ENCODE measurements at places on chromosomes 3 and 15.

DNA sequence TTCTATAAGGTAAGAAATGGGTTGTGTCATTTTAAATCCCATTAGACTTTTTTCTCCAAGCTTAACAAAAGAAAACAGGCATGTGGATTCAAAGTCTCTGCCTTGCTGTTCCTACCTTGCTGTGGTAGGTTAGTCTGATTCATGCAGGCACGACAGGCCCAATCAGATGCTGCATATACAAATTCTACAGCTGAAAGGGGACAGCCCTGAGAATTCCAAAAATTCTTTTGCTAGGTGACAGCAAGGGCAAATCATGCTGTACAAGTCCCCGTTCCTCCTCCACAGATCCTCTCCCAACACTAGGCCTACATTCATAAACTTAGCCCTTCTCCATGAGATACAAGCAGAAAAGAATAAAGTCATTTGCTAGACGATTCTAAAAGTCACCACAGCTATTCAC is 161.2 kb upstream of the THBS1 start:
- DNase-seq: no peak

GRCh38 chr3:132870541-132870940 is 148.3 kb upstream of the NPHP3 start:
- DNase-seq: no peak

DNA sequence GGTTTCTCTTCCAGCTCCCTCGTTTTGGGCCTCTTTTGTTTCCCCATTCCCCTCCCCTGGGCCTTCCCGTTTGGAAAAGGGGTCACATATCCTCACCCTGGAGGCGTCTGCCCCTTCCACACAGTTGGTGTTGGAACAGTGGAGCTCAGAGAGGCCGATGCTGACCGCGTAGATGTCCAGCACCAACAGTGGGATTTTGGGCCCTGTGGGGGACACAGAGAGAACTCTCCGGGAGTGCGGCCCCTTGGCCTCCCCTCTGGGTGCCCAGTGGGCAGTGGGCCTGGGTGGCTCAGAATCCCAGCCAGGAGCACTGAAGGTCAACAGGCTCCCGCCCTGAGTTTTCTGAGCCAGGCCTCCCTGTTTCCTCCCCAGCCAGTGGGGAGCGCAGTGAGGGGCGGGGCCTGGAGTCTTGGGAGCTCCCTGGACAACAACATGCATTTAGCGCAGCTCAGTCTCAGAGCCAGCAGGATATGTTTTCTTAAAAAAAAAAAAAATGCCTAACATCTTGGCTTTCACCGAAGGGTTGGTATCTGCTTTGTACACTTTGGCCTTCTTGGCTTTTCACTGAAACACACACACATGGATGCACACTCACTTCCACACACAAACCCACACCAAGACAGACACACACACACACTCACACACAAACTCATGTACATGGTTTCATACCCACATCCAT is 670 bp upstream of the ISLR start:
- no peak for DNase-seq

DNA sequence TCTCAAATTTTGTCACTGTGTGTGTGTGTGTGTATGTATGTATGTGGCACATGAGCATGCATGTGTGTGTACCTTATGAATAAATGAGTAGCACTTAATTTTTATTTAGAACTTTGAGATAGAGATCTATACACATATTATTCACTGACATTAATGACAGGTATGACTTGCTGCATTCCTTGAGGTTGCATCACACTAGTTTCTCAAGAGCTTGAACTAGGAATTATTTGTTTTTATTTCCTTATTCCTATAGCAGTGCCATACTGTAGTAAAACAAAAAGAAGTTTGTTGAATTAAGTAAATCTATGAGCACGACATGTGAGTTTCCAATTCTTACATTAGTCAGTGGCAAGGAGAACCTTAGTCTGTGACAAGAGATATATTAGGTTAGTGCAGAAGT is 943.9 kb downstream of the ROBO1 start:
- no peak for DNase-seq

- no peak for DNase-seq
These were observed 11.8 kb downstream of the AAGAB start for GRCh38 chr15:67242708-67243111.

DNA sequence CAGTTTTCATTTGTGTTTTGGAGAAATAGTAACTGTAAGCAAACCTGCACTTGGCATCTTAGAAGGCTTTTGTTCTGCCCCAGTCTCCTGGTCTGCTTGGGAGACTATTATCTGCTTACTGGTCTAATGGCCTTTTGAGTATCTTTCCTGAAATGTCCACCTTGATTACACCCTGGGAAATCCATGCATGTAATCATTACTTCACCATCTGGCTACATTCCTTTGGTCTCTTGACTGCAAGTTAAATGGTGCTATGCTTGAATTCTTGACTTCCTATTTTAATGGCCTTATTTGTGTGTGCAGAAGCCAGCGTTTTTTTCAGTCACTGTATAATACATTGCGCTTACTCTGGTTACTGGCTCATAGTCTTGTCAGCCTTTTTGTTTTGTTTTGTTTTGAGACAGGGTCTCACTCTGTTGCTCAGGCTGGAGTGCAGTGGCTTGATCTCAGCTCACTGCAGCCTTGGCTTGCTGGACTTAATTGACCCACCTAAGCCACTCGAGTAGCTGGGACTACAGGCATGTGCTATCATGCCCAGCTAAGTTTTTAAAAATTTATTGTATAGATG is 30.0 kb downstream of the CHD2 start:
- no peak for DNase-seq

GRCh38 chr3:99878005-99878404 is 60.3 kb downstream of the CMSS1 start:
- DNase-seq: no peak

DNA sequence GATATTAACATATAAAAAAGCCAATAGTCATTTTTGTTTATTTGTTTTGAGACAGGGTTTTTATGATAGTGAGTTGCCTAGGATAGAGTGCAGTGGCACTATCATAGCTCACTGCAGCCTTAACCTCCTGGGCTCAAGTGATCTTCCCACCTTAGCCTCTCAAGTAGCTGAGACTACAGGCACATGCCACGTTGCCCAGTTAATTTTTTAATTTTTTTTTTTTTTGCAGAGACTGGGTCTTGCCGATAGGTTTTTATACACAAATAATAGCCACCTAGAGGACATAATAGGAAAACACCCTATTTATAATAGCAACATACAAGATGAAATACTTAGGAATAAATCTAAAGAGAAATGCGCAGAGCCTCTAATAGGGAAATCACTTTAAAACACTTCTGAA is 13.3 kb downstream of the EIF3J start:
- DNase-seq: no peak

GRCh38 chr15:91199511-91199910 is 99.5 kb downstream of the SV2B start:
- DNase-seq: no peak

DNA sequence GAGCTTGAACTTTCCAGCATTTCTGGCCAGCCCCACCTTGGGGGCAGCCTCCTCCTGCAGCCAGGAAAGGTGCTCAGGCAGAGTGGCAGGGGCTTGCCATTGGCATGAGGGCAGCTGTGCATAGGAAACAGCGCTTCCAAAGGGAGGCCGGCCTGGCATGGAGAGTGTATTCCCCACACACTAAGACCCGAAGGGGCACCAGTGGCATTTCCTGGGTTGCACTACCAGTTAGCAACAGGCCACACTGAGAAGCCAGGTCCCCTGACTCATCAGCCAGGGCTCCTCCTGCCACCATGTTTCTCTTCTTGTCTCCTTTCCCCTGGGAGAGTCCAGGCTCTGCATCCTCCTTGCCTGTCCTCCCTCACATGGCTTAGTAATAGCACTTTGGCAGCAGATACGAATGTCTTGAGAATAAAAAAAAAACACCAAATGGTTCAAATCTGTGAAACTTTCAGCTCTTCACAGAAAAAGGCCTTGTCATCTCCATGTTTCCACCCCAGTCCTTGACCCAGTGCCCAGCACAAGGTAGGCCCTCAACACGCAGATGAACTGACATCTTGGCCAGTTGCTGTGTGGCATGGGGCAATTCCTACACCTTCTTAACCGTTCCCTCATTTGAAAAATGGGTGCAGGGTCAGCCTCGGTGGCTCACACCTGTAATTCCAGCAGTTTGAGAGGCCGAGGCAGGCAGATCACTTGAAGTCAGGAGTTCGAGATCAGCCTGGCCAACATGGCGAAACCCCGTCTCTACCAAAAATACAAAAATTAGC is 180.4 kb downstream of the SMAD6 start:
- DNase-seq: no peak

DNA sequence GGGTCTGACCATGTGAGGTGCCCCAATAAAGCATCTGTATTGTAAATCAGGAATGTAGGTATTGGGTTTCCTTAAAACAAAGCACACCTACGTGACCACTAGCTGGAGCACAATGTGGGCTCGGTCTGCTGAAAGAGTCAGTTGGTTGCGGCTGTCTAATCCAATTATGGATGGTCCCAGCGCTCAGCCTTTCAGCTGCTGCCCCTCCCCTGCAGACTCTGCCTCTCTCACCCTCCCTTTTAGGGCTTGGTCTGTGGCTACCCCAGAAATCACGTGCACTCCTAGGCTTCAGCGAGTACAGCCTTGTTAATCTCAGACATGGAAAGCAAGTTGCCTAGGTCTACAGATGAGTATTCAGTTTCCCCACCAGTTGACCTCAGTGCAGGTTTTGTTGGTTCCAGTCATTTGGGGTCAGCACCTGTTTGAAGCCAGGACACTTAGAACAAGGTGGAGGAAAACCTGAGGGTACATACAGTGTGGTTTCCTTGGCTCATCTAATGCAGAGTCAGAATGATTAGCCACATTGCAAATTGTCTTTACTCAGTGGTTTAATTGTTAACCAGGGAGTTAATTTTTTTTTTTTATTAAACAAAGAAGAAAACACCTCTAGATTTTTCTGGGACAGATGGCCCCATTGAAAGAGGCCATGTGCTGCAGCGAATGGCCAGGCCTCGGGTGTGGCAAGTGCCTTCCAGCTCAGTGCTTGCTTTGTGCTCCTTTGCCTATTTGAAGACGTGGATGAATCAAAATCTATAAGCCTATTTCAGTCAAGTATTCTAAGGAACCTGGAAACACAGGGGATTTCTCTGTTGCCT is 137.7 kb downstream of the IGF1R start:
- DNase-seq: no peak

DNA sequence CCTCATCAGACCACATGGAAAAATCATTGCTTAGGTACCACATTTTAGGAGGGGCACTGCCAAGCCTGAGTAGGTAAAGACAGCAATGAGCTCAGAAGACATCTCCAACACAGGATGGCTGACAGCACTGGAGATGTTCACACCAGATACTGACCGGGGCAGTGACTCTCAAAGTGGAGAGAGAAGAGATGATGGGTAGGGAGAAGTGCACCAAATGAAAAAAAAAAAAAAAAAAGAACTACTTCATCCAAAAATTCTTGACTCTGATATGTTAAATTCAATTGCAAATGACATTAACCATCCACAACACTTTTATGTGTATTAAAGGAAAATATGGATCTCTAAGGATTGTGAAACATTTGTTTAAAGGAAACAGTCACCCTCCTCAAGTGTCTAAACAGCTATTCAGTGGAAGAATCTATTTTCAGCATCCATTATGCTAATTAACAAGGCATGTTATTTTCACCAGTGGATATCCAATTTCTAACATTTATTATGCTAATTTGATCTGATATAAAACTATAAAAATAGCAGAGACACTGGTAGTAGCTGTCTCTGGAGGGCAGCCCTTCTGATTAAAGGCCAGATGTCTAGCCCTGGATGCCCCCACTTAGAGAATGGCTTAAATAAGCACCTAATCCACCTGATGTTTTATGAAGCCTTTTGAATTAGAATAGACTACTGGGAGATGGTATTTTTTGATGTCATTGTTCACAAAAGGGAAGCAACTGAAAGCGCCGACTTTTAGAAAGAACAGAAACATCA is 48.2 kb upstream of the VGLL4 start:
- DNase-seq: no peak

DNA sequence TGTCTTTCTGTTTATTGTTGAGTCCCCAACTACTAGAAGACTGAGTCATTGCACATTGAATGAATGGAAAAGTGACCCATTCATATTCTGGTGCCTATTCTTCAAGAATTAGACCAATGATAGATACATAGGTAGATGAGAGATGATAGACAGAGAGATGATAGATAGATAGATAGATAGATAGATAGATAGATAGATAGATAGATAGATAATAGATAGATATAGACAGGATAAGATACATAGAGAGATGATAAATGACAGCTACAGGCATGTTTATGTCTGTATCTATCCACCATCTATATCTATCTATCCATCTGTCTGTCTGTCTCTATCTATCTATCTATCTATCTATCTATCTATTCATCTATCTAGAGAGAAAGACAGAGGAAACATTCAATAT is 170.3 kb upstream of the ARRDC4 start:
- DNase-seq: no peak

GRCh38 chr3:150254309-150254708 is 153.8 kb upstream of the TSC22D2 start:
- no peak for DNase-seq

- no peak for DNase-seq
These were observed 21.4 kb upstream of the POC1A start for GRCh38 chr3:52175416-52176179.

GRCh38 chr3:124163689-124164088 is 171.8 kb upstream of the ROPN1 start:
- no peak for DNase-seq

DNA sequence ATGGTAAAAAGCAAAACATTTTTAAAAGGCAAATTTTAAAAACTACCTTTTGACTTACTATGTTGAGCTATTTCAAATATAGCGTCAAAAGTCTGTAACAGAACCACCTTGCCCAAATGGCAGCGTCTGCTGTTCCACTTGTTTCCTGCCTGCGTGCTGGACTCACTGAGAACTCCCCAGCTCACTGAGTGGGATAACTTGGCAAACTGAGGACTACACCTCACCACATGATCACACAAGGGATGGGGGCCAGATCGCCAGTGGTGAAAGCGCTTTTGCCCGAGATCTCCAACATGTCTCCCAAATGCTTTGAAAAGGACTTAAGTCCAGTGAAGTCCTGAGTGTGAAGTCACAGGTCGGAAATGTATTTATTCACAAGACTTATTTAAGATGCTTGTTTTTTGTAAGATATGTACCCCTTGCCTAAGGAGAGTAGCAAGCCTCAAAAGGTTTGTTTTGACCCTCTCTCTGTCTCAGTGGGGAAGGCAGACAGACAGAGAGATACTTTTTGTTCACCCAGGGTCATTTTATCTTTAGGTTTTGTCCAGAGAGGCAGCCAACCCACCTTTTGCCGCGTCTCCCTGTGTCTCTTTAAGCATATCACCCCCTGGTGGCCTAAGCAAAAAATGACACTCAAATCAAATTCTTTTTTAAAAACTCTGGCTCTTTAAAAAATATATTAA is 192.6 kb downstream of the PDZRN3 start:
- DNase-seq: no peak

- no peak for DNase-seq
These were observed 22.8 kb downstream of the STOML1 start for GRCh38 chr15:73969151-73969759.

- DNase-seq: no peak
These were observed 164.9 kb downstream of the THSD4 start for GRCh38 chr15:71280206-71280605.

DNA sequence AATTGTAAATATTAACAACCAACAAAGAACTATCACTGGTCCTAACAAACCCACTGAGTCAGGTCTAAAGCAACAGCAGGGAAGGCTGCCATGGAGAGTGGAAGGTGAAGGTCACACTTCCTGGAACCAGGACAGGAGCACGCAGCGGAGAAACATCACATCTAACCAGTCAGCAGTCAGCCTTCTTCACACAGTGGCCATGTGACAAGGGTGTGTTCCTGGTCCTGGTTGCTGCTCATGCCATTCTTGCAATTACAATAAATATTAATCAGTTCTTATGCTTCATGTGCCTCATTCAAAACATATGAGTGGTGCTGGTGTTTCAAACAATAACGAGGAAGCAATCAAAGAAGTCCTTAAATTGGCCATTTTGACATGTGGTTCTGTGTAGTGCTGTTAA is 162.8 kb downstream of the ARRDC4 start:
- no peak for DNase-seq

GRCh38 chr3:163315786-163316185 is 1762.5 kb downstream of the SI start:
- DNase-seq: no peak

Measured in stimulated activated CD4-positive, alpha-beta T cell treated with anti-CD3 and anti-CD28 coated beads, Interleukin-4, amount 100 ng/mL, for 1 hour (primary cell).